HepG2 (cell line): ENCODE measurements at places on chromosomes 7 and 10. TPM values are rescaled to one million over a fixed set of nuclear protein-coding genes. Genes with fewer than 3 reads are reported as not detected.
A peak's percentile ranks its signal among the peaks of the same experiment; 100 is the strongest.

- no peaks in the 10 kb centered on the region for H3K4me1 ChIP-seq
- H3K4me3 ChIP-seq: no peak overlapping the region
- no peak for DNase-seq
- no peaks in the 10 kb centered on the region for H3K36me3 ChIP-seq
- H3K27ac ChIP-seq: no peak overlapping the region
- peaks cover 26% of the 10 kb centered on the region; the same call in 1 of the 3 replicates for H3K27me3 ChIP-seq
Observed at GRCh38 chr10:49282879-49283341, 16.1 kb upstream of the C10orf71 start.

Gene RNLS
- total RNA-seq: not detected in 2 replicates

GRCh38 chr7:35356495-35356894 is 102.6 kb upstream of the TBX20 start:
- no peak for DNase-seq
- H3K4me1 ChIP-seq: no peaks in the 10 kb centered on the region
- H3K27ac ChIP-seq: no peak overlapping the region
- peaks cover 3% of the 10 kb centered on the region; the same call in 1 of the 3 replicates for H3K27me3 ChIP-seq
- no peak overlapping the region for H3K4me3 ChIP-seq
- H3K36me3 ChIP-seq: no peaks in the 10 kb centered on the region

GRCh38 chr10:96043893-96044715 is 721 bp downstream of the CCNJ start:
- H3K4me1 ChIP-seq: peaks cover 44% of the 10 kb centered on the region
- H3K27me3 ChIP-seq: no peaks in the 10 kb centered on the region
- peak overlapping the region; percentile 90 for H3K4me3 ChIP-seq
- H3K36me3 ChIP-seq: no peaks in the 10 kb centered on the region; the same call in 1 of the 2 replicates
- peak overlapping the region; percentile 87 for H3K27ac ChIP-seq
- peak; percentile 24 for DNase-seq

GRCh38 chr10:8375137-8375536 is 320.6 kb downstream of the GATA3 start:
- H3K4me3 ChIP-seq: no peak overlapping the region
- H3K27ac ChIP-seq: no peak overlapping the region
- H3K4me1 ChIP-seq: no peaks in the 10 kb centered on the region
- no peak for DNase-seq

Gene CDNF
- 0.33 and 0.38 TPM in 2 replicates for total RNA-seq
